ENCODE measurements at places on chromosomes 11 and 22.

DNA sequence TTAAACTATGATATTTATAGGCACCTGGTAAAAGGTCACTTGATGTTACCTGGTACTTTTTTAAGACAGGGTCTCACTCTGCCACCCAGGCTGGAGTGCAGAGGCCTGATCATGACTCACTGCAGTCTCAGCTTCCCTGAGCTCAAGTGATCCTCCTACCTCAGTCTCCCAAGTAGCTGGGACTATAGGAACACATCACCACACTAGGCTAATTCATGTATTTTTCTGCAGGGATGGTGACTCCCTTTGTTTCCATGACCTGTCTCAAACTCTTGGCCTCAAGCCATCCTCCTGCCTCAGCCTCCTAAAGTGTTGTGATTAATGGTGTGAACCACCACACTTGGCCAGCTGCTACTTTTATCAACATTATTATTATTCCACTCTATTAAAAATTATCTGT, 47.6 kb downstream of the OR4C45 start:
- no peak for DNase-seq

- DNase-seq, result no peak
These were observed 95.0 kb upstream of the ZBED5 start for GRCh38 chr11:10952872-10953271.

DNA sequence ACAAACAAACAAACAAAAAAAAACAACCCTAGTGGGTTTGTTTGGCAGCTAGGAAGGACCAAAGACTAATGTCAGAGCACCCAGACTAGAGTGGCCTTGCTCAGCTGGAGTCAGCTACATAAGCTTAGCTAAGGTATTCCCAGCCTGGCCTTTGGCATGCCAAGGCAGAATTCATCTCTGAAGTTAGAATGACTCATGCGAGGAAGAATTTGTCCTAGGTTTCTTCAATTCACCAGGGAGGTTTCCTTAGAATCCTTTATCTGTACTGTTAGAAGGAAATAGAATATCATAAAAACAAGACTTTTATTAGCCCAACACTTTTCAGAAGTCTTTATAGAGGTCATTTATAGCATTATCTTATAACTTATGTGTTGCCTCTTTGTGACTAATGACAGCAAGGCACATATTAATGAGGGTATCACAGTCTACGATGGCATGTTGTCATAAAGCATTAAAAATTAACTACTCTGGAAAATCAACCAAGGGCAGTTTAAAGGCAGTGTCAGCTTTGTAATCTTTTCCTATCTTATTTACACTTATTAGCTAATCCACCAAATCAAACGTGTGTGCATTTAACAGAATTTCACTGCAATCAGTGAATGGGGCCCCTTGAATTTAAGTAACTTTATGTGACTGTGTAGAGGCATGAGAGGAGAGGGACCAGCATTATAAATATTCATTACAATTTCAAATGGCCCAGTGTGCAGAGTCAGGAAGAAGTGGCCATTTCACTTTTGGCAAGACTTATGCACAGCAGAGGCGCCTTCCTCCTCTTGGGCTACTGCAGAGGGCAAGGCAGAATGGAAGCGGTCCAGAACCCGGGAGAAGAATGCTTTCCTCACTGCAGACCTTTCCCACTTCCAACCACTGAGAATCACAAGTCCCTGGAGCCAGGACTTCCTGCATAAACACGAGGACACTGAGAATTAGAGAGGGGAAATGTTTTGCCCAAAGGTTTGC, 36.3 kb downstream of the SLC5A1 start:
- DNase-seq, result no peak

GRCh38 chr11:76604081-76604625, 66.4 kb downstream of the LRRC32 start:
- DNase-seq, result no peak

DNA sequence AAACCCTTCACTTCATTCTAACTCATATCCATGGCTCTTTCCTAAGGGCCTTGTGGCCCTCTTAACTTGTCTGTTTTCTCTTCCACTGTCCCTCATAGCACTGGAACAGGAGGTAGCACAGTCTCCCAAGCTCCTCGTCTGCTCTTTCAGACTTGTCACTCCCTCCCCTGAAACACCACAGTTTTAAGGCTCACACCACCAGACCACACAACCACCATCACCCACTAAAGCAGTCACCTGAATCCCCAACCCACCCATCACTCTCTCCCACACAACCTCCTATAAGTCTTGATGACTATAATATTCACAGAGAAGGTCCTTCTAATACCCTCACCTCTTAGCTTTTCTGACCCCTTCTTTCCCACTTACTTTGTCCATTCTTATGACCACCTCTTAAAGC, 11.1 kb upstream of the VWCE start:
- DNase-seq, result no peak
